ENCODE measurements at places on chromosomes 2 and 18. TPM values are rescaled to one million over a fixed set of nuclear protein-coding genes. Genes with fewer than 3 reads are reported as not detected.

ZNF638 gene
- 223 TPM for total RNA-seq

PLB1 gene
- total RNA-seq = 0.39 TPM

DNA sequence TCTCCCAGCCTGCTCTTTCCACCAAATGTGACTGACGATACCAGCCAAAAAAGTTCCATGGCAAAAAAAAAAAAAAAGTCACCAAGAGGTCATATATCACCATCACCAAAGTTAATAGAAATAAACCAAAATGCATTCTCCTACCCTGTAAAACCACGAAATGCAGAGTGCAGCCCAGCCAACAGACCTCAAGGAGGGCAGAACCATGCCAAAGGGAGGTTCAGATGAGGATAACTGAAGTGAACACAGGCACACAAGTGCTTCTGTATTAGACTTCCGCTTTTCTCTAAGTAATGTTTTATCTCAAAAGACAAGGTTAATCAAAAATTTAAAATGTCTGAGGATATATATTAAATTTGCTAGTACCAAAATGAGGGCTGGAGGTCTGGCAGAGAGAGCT, 5.5 kb downstream of the SERPINE2 start:
- no peaks in the 10 kb centered on the region for H3K36me3 ChIP-seq
- H3K4me3 ChIP-seq = no peak overlapping the region
- DNase-seq = no peak
- H3K27ac ChIP-seq = no peak overlapping the region
- peaks cover 29% of the 10 kb centered on the region for H3K4me1 ChIP-seq

GRCh38 chr18:27114842-27115241, 70.3 kb downstream of the CHST9 start:
- DNase-seq = no peak
- H3K27me3 ChIP-seq = no peaks in the 10 kb centered on the region
- H3K4me3 ChIP-seq = no peak overlapping the region
- no peak overlapping the region for H3K27ac ChIP-seq
- no peaks in the 10 kb centered on the region for H3K36me3 ChIP-seq

GRCh38 chr2:168192839-168193616, 54.4 kb downstream of the STK39 start:
- H3K27ac ChIP-seq = peak overlapping the region; percentile 19
- no peak for DNase-seq
- no peaks in the 10 kb centered on the region for H3K36me3 ChIP-seq
- no peak overlapping the region for H3K4me3 ChIP-seq
- H3K27me3 ChIP-seq = no peaks in the 10 kb centered on the region
- peaks cover 47% of the 10 kb centered on the region for H3K4me1 ChIP-seq

GRCh38 chr18:35387152-35387571, 10.0 kb upstream of the ZNF396 start:
- H3K27ac ChIP-seq = no peak overlapping the region
- no peaks in the 10 kb centered on the region for H3K27me3 ChIP-seq
- H3K4me3 ChIP-seq = no peak overlapping the region
- no peaks in the 10 kb centered on the region for H3K4me1 ChIP-seq
- DNase-seq = peak; percentile 12

DNA sequence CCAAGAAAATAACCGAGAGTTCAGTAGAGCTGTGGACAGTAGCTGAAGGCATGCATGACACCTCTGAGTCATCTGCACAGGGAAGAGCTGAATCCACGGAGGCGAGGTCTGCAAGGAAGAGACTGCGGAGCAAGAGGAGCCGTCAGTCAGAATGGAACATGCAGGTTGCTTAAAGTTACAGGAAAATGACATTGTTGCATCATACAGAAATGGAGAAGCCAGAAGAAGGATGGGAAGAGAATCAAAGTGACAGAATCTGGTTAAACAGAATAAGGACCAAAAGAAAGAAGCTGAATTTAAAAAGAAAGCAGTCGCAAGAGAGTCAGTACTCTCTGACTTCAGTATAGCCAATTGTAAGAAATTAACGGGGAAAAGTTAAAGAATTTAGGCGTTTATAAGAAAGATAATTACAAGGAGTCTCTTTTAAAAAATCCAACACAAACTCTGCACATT, 533.8 kb downstream of the ADCYAP1 start:
- H3K4me1 ChIP-seq = peaks cover 26% of the 10 kb centered on the region
- no peaks in the 10 kb centered on the region for H3K36me3 ChIP-seq
- no peak overlapping the region for H3K4me3 ChIP-seq
- H3K27ac ChIP-seq = no peak overlapping the region

GRCh38 chr2:194696690-194697089, 960.3 kb upstream of the SLC39A10 start:
- H3K36me3 ChIP-seq = no peaks in the 10 kb centered on the region
- DNase-seq = no peak
- no peak overlapping the region for H3K4me3 ChIP-seq
- H3K4me1 ChIP-seq = no peaks in the 10 kb centered on the region

GRCh38 chr2:37476411-37476810, 132.0 kb downstream of the QPCT start:
- H3K27ac ChIP-seq = peak overlapping the region; percentile 28
- peaks cover 34% of the 10 kb centered on the region for H3K4me1 ChIP-seq
- no peak for DNase-seq
- H3K4me3 ChIP-seq = no peak overlapping the region

DNA sequence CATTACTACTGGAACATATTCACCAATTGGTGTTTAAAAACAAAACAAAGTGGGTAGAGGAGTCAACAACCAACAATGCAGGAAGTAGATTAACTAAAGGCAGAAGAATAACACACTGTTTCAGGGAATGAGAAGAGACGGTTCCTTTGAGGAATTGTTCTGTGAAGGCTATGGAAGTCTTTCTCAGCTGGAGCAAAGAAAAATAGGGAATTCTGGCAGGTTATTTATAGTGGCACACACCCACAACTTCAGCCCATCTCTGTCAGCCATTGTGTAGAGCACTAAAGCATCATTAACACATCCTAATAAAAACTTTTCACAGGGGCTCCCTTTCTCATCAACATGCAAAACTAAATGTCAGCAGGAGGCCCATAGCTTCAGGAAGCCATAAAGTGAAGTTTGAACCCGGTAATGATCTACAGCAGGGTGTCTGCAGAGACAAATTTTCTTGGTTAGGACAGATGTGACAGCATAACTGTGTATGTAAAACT, 113.6 kb downstream of the CDH2 start:
- no peaks in the 10 kb centered on the region for H3K36me3 ChIP-seq
- DNase-seq = peak; percentile 50
- no peaks in the 10 kb centered on the region for H3K27me3 ChIP-seq
- H3K4me3 ChIP-seq = no peak overlapping the region
- H3K27ac ChIP-seq = peak overlapping the region; percentile 98

DNA sequence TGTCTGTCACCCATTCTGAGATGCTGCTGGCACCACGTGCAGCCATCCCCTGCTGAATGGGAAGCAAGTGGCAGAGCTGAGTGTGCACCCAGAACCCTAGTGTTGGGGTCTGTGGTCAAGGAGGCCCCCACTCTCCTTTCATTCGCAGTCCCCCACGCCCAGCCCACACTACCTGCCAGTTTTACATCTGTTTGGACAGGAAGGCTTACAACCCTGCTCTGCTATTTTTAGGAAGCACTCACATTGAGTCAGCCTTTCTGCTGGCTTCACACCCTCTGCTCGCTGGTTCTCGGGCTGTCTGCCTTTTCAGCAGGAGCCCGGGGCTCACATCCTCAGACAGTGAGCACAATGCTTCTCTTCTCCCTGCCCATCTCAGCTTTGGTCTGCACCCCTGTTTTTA, 10.7 kb upstream of the ADCY3 start:
- peaks cover 10% of the 10 kb centered on the region for H3K4me1 ChIP-seq
- no peak overlapping the region for H3K27ac ChIP-seq
- H3K36me3 ChIP-seq = no peaks in the 10 kb centered on the region
- no peak overlapping the region for H3K4me3 ChIP-seq
- no peaks in the 10 kb centered on the region for H3K27me3 ChIP-seq
- DNase-seq = no peak

GRCh38 chr2:138081225-138082073, 117.2 kb downstream of the HNMT start:
- DNase-seq = no peak
- H3K4me3 ChIP-seq = no peak overlapping the region
- H3K27ac ChIP-seq = no peak overlapping the region
- no peaks in the 10 kb centered on the region for H3K27me3 ChIP-seq
- H3K36me3 ChIP-seq = no peaks in the 10 kb centered on the region
- no peaks in the 10 kb centered on the region for H3K4me1 ChIP-seq

GRCh38 chr2:224293976-224294375, 107.9 kb downstream of the FAM124B start:
- H3K27ac ChIP-seq = no peak overlapping the region
- no peak for DNase-seq
- no peaks in the 10 kb centered on the region for H3K27me3 ChIP-seq
- no peak overlapping the region for H3K4me3 ChIP-seq
- no peaks in the 10 kb centered on the region for H3K4me1 ChIP-seq
